ENCODE measurements at places on chromosomes 11 and 22.
A peak's percentile ranks its signal among the peaks of the same experiment; 100 is the strongest.

GRCh38 chr11:13283636-13284035 lies 6.0 kb downstream of the BMAL1 start:
- no peak for DNase-seq

DNA sequence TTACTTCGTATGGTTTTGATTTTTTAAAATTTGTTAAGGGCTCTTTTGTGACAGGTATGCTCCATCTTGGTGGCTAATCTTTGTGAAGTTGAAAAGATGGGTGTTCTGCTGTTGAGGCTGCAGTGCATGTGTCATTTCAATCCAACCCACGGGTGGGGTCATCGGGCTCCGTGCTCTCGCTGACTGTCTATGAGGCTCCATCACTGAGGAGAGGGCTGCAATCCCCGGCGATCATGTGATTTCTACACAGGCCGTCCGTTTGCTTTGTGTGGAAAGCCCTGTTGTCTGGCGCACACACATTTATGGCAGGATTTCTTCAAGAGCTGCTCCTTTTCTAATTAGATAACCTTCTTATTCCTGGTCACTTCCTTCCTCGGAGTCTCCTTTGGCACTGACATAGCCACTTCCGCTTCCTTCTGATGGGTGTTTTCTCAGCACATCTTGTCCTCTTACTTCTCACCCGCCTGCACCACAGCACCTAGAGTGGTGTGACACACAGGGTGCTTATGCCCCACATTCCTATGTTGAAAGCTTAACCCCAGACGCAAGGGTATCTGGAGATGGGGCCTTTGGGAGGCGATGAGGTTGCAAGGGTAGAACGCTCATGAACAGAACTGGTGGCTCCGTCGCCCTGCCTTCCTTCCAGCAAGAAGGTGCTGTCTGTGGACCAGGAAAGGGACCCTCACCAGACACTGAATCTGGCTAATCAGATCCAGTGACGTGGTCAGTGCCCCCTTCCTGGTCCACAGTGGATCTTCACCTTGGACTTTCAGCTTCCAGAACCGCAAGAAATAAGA lies 9.4 kb downstream of the MOB2 start:
- DNase-seq, result no peak

DNA sequence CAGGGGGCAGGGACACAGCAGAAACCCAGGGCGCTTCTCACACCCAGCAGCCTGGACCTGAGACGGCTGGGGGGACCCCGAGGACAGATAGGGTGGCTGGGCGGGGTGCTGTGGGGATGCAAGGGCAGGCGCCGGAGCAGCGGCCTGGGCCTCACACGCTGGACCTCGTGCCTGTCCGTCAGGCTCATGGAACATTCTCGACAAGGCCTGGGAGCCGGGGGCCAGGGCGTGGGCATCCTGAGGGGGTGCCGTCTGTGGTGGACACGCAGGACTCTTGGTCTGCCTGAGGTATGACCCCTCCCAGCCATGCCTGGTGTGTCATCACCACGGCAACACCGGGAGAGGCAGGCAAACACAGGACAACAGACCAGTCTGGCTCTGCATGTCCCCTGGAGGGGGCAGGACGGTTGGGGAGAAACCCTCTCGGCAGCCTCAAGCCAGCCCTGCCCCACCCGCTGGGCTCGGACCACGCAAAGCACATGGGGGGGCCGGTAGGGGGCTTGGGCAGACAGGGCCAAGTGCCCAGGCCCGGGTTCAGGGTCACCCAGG lies 21.4 kb downstream of the MRPL23 start:
- DNase-seq, result no peak

GRCh38 chr11:71447791-71448256 lies 369 bp downstream of the DHCR7 start:
- DNase-seq, result peak; percentile 84

- peak; percentile 36 for DNase-seq
Measured at GRCh38 chr11:119486691-119487259, 63.8 kb upstream of the THY1 start.

GRCh38 chr22:38085056-38085455 lies 1.1 kb upstream of the SLC16A8 start:
- no peak for DNase-seq

DNA sequence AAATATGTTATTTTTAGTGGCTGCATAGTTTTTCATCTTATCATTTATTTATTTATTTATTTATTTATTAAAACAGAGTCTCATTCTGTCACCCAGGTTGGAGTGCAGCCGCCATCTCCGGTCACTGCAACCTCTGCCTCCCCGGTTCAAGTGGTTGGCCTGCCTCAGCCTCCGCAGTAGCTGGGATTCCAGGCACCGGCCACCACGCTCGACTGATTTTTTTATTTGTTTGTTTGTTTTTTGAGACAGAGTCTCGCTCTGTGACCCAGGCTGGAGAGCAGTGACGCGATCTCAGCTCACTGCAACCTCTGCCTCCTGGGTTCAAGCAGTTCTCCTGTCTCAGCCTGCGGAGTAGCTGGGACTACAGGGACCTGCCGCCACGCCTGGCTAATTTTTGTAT lies 262.9 kb upstream of the DDI1 start:
- no peak for DNase-seq

DNA sequence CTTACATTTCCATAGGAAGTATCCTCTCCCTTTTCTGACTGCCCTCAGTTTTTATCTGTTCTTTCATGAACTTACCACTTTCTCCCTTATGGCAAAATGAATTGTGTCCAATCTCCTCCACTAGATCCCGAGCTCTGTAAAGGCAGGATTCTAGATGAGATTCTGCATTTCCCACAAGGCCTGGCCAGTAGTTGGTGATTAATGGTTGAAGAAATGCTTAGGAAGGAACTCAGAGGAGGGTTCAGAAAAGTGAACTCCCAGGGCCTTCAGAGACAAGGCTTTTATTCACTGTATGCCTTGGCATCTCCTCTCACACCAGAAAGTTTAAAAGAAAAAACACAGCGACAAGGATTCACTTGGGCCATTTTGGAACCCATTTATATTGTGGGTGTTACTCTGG lies 66.2 kb downstream of the CCDC81 start:
- no peak for DNase-seq

GRCh38 chr22:43820651-43821305 lies 8.7 kb upstream of the EFCAB6 start:
- no peak for DNase-seq

DNA sequence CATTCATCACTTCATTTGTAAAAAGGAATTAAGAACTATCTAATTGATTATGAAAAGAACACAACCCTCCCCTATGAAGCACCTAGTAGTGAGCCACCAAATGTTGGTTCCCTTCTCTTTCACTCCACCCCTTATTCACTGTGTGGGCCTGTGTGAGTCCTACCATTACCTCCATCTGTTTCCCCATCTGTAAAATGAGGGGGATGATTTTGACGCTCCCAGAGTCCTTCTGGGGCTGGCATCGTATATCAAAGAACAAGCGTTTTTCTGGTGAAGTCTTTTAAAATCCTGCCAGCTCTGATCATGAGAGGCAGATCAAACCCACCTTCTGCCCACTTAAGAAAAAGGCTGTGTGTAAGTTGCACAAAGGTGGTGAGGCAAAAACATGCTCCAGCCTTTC lies 96.6 kb upstream of the SEZ6L start:
- no peak for DNase-seq

- DNase-seq, result peak; percentile 94
Measured at GRCh38 chr11:59173964-59174663, 2.2 kb downstream of the DTX4 start.

- DNase-seq, result no peak
Measured at GRCh38 chr22:36447632-36448031, 33.8 kb downstream of the TXN2 start.

GRCh38 chr11:68837583-68838571 lies 3.8 kb downstream of the CPT1A start:
- no peak for DNase-seq

DNA sequence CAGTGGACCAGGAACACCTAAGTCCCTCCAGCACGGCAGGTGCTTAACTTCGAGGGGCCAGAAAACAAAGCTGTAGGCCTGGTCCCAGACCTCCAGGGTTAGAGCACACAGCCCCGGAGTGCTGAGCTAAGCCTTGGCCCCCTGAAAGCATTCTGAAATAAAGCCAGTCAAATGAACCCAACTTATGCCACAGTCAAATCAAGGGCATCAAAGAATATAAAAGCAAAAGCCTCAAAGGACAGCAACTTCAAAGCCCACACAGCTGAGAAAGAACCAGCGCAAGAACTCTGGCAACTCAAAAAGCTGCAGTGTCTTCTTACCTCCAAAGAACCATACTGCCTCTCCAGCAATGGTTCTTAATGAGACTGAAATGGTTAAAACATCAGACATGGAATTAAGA lies 39.1 kb downstream of the TMEM123 start:
- DNase-seq, result no peak

- no peak for DNase-seq
Measured at GRCh38 chr11:100072131-100072530, 615.0 kb upstream of the ARHGAP42 start.

- no peak for DNase-seq
Measured at GRCh38 chr22:35455529-35455928, 55.6 kb downstream of the MCM5 start.

DNA sequence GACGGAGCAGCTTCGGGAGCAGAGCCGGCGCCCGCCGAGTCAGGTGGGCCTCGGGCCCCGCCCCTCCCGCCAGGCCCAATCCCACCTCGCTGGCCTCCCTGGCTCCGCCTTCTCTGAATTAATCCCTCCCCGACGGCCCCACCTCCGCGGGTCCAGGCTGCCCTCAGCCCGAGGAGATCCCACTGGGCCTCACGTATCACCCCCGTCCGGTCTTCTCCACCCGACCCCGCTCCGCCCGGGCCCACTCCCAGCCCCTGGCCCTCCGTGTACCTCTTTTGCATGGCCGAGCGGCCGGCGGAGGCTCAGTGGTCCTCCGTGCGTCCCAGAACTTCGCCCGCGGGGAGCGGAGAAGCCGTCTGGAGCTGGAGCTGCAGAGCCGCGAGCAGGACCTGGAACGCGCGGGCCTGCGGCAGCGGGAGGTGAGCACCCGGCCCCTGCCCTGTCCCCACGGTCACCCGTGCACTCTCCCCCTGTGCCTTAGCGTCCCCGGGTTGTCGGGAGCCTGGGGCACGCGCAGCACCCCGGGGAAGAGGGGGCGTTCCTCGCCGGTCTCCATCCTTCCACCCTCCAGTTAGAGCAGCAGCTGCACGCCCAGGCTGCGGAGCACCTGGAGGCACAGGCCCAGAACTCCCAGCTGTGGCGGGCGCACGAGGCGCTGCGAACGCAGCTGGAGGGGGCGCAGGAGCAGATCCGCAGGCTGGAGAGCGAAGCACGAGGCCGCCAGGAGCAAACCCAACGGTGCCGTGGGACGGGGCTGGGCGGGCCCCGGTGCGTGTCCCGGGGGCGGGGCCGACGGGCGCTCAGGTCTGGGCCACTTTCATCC lies 2.2 kb upstream of the CD151 start:
- DNase-seq, result peak; percentile 89

- DNase-seq, result no peak
Measured at GRCh38 chr11:45073685-45074141, 72.7 kb upstream of the PRDM11 start.

- DNase-seq, result no peak
Measured at GRCh38 chr11:70328556-70328955, 58.1 kb downstream of the PPFIA1 start.

DNA sequence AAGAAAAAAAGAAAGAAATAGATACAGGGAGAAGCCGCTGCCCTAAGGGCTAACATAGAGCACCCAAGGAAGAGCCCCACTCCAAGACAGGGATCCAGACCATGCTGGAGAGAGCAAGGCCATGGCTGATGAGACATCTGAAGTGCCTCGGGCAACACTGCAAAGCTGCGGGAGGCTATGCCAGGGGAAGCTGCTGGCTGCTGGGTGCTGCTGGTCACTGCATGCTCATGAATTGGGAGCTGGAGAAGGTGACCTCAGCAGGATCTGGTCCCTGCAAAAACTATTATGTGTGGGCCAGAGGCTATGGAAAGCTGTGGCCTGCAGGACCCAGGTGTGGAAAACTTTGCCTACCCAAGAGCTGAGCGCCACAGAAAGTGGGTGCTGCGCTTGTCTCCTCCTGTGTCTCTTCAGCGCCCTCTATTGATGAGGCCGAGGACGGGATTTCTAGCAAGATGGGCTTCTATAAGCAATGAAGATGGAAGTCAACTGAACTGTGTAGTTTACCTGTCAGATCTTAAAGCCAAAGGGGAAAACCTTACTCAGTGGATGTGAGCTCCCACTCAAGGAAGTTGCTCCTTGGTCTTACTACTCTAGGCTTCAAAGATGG lies 17.3 kb upstream of the SLC29A2 start:
- peak; percentile 75 for DNase-seq

DNA sequence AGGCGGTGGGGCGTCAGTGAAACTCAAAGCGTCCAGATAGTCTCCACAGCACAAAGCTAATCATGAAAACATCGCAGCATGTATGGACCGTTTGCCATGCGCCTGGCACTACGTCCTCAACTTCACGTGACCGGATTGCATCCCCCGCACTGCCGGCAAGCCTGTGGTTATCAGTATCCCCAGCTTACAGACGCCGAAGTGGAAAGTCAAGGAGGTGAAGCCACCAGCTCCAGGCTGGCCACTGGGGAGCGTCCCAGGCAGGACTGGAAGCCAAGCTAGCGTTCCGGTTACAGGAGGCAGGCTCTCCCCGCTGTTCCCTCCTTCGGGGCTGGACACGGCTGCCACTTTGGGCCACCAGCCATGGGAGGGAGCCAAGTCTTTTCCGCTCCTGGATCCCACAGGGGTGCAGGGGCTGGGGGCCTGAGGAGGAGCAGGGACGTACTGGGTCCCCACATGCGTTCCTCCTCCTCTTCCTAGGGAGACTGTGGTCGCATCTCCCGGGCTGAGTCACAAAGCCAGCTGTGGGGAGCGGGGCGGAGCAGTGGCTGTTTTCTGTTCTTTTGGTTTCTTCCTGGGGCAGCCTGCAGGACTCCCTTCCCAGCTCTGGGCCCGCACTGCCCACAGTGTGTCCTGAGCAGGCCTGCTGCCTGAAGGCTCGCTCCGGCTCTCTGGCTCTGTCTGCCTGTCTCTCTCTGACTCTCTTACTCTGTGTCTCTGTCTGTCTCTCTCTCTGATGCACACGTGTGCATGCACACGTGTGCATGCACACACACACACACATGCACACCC lies 4.3 kb upstream of the OSBPL5 start:
- no peak for DNase-seq

- DNase-seq, result no peak
Measured at GRCh38 chr11:61153593-61154095, 7.6 kb downstream of the VPS37C start.

DNA sequence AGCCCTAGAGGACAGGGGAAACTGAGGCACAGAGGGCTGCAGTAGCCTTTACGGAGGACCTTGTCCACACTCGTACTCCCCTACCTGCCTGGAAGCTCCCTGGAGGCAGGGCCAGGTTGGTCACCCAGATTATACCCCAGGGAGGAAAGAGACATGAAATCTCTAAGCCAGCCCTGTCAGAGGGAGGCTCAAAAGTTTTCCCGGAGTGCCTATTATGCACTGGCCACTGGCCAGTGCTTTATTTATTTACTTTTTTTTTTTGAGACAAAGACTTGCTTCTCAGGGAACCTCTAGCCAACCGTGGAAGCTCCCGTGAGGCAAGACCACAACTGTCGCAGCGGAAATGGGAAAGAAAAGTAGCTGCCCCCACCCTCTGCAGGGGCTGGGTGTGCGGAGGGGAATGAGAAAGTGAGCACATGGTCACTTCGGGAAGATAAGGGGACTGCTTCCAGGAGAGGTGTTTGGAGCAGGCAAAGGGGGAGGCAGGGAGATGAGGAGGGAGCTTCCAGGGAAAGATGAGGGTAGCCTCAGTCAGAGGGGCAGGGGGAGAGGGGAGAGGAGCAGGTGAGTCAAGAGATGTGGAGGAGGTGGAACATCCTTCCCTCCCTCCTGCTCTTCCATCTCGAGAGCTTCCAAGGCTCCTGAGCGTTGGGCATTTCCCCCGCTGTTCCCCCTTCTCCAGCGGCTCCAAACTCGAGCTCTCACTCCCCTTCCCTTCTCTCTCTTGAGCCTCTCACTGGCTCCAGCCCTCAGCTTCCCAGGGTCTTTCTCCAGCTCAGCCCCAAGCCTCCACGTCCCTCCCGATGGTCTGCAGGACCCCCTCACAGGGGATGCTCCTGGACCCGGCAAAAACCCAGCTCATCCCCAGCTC lies 4.3 kb downstream of the IL2RB start:
- no peak for DNase-seq

All from Caco-2 (cell line).